ENCODE measurements at places on chromosomes 7 and 10.

GRCh38 chr7:37816922-37817590 lies 31.3 kb upstream of the NME8 start:
- DNase-seq = no peak

GRCh38 chr10:122554131-122555036 lies 6.2 kb upstream of the DMBT1 start:
- no peak for DNase-seq

DNA sequence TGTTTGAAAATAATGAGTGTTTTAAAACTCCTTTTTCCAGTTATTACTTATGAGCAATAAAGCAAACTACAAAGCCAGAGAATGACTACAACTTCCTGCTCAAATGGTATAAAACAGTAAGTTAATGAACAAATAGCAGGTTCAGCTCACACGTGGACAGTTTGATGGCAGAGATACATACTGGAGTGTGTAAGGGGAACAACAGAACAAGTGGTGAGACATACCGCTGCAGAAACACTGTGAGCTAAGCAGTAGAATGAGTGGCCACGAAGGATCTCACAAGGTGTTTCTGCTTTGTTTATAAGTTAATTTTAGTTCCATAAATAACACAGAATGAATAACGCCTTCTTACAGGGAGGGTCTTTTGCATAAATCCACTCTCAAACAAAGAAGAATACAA lies 3.0 kb upstream of the MKX start:
- no peak for DNase-seq

DNA sequence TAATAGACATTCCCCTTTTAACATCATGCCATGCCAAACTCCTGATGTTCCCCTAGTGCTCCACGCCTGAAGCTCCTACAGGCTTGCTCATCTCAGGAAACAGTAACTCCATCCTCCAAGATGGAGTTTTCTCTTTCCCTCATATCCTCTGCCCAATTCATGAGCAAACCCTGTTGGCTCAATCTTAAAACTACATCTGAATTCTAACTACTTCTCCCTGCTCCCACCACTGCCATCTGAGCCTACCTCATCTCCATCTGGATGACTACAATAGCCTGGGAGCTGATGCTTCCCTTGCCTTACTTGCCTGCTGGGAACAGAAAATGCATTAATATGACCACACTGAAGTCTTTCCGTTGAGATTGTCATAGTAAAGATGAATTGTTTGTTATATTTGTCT lies 271.7 kb upstream of the MKLN1 start:
- no peak for DNase-seq

GRCh38 chr7:93442478-93443224 lies 131.9 kb downstream of the CALCR start:
- no peak for DNase-seq

DNA sequence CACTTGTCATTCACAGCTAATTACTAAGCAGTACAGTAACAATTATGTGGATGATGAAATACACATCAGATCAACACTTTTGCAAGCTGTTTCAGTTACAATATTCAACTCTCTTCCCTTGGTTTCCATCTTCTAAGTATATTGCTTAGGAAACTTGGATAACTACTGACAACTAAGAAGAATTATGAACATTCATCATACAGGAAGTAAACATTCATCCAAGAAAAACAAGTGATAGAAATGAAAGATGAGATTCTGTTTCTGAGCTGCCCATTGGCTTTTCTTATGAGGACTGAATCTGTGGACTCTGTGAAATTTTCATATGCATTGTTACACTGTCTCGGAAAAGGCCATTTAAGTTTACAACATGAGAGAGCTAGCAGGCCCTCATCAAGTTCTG lies 240.2 kb downstream of the PRKG1 start:
- no peak for DNase-seq

- no peak for DNase-seq
Observed at GRCh38 chr10:76779796-76780301, 857.8 kb downstream of the KCNMA1 start.

DNA sequence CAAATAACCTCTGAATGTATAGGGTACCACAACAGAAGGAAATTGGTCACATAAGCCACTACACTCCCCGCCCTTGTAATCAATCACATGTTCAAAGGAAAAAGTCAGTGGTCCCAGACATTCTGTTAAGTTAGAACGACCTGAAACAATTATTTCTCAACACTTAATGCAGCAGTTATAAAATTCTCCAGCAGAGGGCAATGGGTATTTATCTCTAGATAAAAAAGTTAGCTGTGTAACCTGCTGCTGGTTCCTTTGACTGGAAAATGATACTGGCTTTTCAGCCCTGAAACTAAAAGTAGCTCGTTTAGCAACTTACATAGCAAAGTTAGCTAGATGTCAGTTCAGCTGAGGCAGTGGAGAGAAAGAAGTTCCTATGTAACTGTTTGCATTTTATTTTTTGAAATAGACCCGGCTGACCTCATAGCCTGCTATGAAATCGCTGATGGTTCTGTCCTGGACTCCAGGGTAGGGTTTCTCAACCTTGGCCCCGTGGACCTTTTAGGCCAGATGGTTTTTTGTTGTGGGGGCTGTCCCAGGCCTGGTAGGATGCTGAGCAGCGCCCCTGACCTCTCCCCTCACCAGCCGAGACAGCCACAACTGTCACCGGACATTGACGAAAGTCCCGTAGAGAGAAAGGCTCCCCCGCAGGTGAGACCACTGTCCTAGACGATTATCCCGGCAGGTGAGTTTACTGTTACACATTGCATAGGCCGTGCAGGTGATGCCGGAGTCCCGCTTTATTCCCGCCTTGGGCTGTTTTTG lies 40.2 kb upstream of the PROSER2 start:
- peak; percentile 59 for DNase-seq

DNA sequence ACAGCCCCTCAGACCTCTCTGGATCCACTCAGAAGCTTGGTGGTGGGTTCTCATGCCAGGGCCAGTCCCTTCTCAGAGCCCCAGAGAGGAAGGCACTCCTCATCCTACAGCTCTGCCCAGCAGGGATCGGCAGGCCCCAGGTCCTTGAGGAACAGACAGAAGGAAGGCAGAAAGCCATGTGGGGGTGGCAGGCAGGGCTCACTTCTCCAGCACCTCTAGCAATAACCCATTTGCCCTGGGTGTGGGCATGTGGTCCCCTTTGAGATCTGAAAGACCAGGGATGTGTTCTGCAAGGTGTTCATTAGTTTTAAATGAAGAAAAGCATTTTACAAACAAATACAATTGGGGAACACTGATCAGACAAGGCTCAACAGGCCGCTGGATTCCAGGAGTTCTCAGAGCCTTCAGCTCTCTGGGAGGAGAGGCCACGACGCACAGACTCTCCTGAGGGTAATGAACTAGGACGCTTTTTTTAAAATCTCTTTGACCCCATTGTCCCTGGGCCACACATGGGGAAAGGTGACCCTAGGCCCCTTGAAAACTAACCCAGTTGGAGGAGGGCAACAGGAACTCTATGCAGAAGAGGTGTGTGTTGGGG lies 40.6 kb downstream of the LDB3 start:
- no peak for DNase-seq

- DNase-seq = no peak
Observed at GRCh38 chr7:22127835-22128527, 182.3 kb upstream of the CDCA7L start.

Measured in G401 (cell line).